ENCODE measurements at places on chromosomes 5 and 9.
A peak's percentile ranks its signal among the peaks of the same experiment; 100 is the strongest.

- peak; percentile 31 for DNase-seq
Observed at GRCh38 chr9:4382722-4383317, 83.0 kb upstream of the GLIS3 start.

DNA sequence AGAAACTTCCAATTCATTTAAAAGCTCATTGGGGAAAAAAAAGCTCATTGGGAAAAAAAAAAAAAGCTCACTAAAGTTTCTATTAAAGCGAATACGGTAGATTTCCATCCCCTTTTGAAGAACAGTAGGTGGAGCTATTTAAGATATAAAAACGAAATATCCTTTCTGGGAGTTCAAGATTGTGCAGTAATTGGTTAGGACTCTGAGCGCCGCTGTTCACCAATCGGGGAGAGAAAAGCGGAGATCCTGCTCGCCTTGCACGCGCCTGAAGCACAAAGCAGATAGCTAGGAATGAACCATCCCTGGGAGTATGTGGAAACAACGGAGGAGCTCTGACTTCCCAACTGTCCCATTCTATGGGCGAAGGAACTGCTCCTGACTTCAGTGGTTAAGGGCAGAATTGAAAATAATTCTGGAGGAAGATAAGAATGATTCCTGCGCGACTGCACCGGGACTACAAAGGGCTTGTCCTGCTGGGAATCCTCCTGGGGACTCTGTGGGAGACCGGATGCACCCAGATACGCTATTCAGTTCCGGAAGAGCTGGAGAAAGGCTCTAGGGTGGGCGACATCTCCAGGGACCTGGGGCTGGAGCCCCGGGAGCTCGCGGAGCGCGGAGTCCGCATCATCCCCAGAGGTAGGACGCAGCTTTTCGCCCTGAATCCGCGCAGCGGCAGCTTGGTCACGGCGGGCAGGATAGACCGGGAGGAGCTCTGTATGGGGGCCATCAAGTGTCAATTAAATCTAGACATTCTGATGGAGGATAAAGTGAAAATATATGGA lies at the start of gene PCDHGA12:
Gene PCDHGA12, plus strand, starts transcription at position 176 of the 782 bp plus-strand sequence. Its CDS starts 253 bp downstream, at position 429.
- DNase-seq: no peak

GRCh38 chr9:20620650-20621470 lies 1.4 kb downstream of the MLLT3 start:
- no peak for DNase-seq

GRCh38 chr9:33988219-33988890 lies 60.3 kb downstream of the UBAP2 start:
- DNase-seq: no peak

GRCh38 chr9:79705704-79706103 lies 133.9 kb downstream of the TLE4 start:
- DNase-seq: no peak

- DNase-seq: no peak
Observed at GRCh38 chr5:14109771-14110170, 33.4 kb upstream of the TRIO start.

DNA sequence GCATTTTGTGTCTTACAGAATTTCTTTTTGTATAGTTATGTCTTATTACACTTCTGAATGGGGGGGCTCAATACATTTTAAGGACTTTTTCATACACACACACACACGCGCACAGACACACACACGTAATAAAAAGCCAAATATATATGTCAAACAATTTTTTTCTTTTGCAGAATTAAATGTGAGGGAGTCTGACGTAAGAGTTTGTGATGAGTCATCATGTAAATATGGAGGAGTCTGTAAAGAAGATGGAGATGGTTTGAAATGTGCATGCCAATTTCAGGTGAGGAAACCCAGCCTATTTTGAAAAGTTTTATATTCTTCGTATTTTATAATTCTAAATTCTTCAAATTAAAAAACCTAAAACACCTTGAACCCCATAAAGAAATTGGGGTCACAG lies 25.6 kb downstream of the TMEFF1 start:
- DNase-seq: no peak

GRCh38 chr9:85740787-85741094 lies 1.0 kb downstream of the AGTPBP1 start:
- no peak for DNase-seq

GRCh38 chr5:143536364-143536763 lies 132.9 kb upstream of the NR3C1 start:
- no peak for DNase-seq

DNA sequence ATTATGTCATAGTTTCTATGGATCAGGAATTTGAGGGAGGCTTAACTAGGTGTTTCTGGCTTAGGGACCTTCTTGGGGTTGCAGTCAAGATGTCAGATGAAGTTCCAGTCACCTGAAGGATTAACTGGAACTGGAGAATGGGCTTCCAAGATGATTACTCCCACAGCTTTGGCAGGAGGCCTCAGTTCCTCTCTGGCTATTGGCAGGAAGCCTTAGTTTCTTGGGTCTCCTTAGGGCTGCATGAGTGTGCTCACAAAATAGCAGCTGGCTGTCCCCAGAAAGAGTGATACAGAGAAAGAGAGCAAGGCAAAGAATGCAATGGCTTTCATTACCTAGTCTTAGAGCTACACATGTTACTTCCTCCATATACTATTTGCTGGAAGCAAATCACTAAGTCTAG lies 138.1 kb upstream of the TLE4 start:
- no peak for DNase-seq

DNA sequence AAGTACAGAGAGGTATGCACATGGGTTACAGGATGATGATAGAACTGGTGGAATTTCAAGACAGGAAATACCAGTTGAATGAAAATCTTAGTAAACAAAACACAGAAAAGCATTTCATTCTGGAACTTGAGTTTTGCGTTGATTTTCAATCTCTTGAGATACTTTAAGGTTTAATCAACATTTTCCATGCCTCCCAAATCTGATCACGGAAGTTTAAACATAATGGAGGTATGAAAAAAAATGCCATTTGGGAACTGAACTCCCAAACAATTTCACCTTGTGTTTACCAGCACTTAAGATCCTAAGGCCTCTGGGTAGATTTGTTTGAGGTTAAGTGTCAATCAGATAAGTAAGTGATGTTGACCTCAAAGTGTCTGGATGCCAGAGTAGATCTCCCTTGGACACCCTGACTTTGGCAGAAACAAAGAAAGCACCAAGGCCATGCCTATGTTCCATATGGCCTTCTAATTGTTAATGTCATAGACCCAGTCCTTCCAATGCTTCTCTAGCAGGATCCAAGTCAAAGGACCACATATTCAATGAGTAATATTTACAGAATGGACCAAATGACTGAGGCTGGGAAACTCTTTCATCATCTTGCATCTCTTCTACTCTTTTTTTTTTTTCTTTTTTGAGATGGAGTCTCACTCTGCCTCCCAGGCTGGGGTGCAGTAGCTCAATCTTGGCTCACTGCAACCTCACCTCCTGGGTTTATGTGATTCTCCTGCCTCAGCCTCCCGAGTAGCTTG lies 216.9 kb downstream of the ARRDC3 start:
- no peak for DNase-seq

DNA sequence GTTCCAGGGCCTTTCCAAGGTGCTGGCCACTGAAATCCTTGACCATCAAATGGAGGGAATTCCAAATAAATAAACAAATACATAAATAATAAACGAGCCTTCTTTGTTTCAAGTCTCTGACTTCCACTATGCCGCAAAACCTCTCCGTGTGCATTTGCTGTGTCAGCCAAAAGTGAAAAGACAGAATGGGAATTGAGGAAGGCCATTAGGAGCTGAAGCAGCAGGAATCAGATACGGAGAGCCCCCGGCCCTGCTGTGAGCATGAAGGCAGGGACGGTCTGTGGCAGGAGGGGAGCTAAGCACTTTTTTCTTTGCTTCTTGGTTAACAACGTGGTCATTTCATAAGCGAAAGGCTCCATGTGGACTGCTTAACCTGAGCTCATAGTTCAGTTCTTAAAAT lies 26.1 kb downstream of the PLPPR1 start:
- DNase-seq: no peak

DNA sequence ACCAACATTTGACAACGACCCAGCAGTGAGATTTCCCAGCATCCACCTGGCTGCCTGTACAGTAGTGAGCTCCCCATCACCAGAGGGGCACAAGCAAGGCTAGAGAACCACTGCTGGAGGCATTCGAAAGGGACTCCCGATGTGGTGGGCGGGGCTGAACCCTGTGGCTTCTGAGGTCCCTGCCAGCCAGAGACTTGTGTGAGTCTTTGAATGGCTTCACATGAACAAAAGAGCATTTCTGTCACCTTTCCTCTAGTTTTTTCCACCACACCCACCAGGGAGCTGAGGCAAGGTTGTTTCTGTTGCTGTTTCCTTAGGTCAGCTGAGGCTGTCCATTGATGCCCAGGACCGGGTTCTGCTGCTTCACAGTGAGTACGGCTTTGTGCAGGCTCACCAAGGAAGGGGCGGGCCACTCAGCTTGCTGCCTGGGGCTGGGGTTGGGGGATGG lies 15.7 kb downstream of the RGS3 start:
- no peak for DNase-seq

DNA sequence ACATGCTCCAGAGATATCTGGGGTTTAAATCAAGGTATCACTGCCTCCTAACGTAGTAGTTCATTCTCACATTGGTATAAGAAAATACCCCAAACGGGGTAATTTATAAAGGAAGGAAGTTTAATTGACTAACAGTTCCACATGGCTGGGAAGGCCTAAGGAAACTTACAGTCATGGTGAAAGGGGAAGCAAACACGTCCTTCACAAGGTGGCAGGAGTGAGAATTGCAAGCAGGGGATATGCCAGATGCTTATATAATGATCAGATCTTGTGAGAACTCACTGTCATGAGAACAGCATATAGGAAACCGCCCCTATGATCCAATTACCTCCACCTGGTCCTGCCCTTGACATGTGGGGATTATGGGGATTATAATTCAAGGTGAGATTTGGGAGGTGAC lies 1280.2 kb upstream of the C9orf72 start:
- no peak for DNase-seq

GRCh38 chr5:139764886-139765408 lies 30.7 kb upstream of the PSD2 start:
- DNase-seq: no peak

- no peak for DNase-seq
Observed at GRCh38 chr5:9466697-9467096, 79.2 kb downstream of the SEMA5A start.

- DNase-seq: no peak
Observed at GRCh38 chr9:6055666-6056065, 40.2 kb upstream of the RANBP6 start.

- DNase-seq: peak; percentile 84
Observed at GRCh38 chr5:5492087-5492933, 69.8 kb downstream of the ICE1 start.

GRCh38 chr9:107481035-107481434 lies 8.5 kb downstream of the KLF4 start:
- no peak for DNase-seq

DNA sequence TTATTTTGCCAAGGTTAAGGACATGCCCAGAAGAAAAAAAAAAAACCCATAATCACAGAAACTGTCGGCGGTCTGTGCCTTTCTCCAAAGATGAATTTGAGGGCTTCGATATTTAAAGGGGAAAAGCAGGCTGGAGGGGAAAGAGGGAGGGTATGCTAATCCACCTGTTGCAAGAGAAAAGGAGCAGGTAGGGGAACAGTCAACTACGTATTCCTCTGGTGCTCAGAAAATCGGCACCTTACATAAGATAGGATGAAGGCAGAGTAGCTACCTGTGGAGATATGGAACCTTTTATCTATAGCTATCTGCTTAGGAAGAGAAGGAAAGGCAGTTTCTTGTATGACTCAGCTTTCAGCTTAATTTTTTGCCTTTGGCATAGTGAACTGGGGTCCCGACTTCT lies 77.7 kb downstream of the PTCD2 start:
- no peak for DNase-seq

DNA sequence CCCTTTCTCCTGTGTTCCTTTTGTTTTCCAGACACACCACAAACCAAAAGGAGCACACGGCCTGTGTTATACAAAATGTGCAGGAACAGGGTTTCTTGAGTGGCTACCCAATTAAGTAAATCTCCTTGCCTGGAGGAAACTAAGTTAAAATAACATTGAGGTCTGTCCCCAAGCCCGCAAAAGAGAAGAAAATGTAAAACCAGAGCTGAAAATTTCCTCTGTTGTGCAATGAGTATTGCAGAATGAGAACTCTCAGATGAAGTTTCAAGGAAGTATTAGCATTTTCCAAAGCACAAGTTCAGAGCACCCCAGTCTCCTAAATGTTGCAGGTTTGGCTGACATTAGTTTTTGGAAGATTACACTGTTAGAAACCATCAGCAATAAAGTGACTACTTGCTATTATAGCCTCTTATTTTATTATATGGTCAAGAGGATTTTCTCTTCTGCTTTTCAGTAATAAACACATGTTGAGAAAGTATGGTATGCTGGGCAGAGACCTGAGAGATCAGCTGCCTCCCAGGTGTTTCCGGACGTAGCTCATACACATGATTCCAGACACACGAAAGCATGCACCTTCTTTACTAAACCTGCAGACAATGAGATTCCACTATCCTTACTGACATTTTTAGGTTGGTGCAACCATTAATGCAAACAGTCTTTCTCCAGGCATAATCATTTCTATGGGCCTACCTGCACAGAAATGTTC lies 161.3 kb downstream of the SNCAIP start:
- DNase-seq: no peak

DNA sequence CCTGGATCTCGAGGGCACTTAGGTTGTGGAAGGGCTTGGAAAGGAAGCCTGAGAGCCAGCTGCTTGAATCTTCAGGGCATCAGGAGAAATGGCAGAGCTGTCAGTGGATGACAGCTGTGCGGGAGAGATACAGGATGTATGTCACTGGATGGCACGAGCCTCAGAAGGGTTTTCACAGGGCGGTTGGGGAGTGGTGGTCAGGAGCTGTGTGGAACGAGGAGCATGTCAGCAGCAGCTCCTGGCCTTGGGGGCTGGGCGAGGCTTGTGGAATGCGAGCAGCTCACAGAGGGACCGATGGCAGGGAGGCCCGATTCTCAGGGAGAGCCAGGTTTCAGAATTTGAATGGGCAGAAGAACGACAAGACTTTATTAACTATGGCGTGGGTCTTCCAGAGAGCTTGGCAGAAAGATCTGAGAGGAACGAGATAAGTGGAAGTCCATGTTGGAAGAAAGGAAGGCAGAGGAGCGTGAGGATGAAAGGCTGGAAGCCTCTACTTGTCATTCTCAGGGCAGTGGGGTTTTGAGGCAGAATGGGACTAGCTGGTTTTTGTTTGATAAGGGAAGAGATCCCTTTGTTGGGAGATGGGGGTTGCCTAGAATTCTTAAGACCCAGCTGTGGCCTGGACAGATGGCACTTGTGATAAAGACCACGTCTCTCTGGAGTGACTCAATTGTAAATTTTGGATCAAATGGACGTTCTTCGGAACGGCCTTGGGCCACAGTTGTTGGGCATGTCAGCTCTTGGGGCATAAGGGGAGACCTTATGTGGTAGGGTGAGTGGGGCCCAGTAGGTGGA lies 60.3 kb downstream of the SNX30 start:
- DNase-seq: no peak
